ENCODE measurements at places on chromosomes 5 and 9.
A peak's percentile ranks its signal among the peaks of the same experiment; 100 is the strongest.

DNA sequence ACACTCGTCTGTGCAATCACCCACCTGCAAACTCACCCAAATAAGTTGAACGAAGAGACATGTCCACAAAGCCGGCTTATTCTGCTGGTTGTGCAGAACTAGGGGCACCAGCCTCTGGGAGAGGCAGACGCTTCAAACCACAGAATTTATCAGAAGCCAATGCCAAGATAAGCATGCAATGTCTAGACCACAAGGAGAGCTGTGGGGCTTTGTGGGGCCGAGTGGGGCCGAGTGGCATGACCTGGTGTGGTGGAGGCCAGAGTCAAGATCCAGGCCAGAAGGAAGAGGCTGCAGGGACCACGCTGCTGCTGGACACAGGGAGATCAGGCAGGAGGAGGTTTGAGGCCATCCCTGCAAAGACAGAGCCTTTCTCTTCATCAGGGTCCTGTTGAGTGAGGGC lies 259.0 kb downstream of the IRX2 start:
- DNase-seq = no peak

- no peak for DNase-seq
Observed at GRCh38 chr9:86093788-86094555, 5.4 kb downstream of the GOLM1 start.

GRCh38 chr9:87751423-87751822 lies 25.5 kb downstream of the CTSL start:
- no peak for DNase-seq

- DNase-seq = peak; percentile 80
Observed at GRCh38 chr5:151751091-151751490, 7.3 kb downstream of the ATOX1 start.

GRCh38 chr5:144194144-144194543 lies 23.5 kb downstream of the KCTD16 start:
- no peak for DNase-seq

- no peak for DNase-seq
Observed at GRCh38 chr5:55304584-55304983, 2.9 kb downstream of the DHX29 start.

DNA sequence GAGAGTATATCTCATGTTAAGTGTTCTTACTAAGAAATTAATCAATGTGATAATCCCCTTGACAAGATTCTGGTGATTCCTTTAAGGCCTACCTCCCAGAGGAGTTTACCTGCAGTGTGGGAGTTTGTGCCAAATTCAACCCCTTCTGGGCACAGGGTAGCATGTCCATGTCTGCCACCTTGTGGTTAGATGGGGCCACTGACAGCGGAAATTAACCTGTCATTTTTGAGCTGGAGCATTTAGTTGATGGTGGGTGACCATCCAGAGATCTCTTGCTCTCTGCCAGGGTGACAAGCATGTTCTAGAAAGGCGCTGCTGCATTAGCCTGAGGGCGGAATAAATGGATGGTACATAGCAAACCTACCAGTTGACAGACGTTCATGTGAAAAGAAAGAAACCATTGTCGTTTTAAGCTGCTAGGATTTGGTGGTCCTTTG lies 132.2 kb downstream of the FBXO4 start:
- DNase-seq = peak; percentile 52

DNA sequence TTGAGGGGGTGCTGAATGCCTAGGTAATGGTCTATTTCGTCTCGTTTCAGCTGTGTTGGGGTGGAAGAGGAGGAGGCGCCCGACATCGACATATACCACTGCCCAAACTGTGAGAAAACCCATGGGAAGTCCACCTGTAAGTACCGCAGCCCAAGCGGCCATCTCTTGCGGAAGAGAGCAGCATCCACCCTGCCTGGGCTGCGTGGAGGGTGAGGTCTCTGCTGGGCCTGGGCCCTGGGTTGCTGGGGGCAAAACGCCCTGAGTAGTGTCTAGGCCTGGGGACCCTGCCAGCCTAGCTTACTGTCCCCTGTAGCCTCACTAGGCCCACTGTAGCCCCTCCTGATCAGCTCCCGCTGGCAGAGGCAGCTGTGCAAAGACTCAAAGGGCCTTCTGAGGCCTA lies 53.5 kb downstream of the PHF2 start:
- no peak for DNase-seq

- peak; percentile 94 for DNase-seq
Observed at GRCh38 chr9:95025213-95026147, 292.0 kb downstream of the FANCC start.

DNA sequence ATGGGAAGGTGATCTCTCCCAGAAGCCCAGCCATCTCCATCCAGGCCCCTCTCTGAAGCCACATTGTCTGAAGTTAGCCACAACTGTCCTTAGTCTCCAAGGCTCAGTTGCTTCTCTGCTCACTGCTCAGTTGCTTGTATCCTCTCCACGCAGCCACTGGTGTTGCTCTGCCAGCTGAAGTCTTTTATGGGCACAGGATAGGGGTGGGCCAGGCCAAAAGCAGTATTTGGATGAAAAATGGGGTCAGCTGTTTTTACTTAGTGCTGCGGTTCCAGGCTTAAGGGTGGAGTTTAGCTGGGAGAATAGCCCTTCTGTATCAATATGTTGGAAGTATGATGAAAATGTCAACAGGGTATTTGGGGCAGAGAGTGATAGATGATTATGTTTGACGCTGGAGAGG lies 168.8 kb upstream of the PPP1R2B start:
- no peak for DNase-seq

DNA sequence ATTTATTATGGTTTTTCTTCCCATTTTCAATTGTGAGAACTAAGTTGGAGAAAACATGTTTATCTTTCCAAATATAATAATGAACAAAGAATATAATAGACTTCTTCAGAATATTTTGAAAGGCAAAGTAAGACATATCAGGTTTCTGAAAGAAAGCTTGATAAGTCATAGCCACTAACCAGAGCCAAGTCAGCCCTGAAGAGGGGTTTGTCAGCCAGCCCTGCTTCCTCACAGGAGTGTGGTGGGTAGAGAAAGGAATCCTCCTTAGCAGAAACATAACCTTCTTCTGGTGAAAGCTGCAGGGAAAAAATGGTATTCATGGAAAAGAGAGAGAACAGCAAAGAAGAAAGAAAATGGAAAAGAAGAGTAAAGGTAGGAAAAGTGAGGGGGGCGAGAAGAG lies 93.4 kb downstream of the MPDZ start:
- DNase-seq = no peak

DNA sequence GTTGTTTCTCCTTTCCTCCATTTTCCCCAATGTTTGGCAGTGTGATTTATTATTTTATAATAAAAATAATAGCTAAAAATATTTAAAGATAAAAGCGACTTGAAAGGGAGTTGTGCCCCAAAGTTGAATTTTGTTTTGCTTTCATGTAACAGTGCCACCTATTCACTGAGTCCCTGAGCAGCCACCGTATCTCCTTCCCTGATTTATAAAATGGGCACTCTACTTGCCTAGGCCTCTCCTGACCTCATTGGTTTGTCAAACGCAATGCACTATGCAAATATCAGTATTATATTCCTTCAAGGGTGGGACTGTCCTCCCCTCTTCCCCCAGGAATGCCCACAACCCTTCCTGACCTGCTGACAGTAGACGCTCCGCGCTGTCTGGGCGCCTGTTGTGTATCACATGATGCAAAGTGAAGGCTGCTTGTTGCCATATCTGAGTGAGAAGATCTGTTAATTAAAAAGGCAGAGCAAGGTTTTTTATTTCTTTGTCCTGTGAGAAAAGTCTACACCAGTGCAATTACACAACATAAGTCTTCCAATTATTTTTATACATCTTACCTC lies 81.4 kb downstream of the TTC39B start:
- no peak for DNase-seq

- no peak for DNase-seq
Observed at GRCh38 chr5:39933061-39933460, 508.3 kb upstream of the DAB2 start.

- DNase-seq = no peak
Observed at GRCh38 chr5:133793756-133794465, 174.5 kb downstream of the C5orf15 start.

Data from GM23248 (cell line).